ENCODE measurements at places on chromosomes 5 and 9. TPM values are rescaled to one million over a fixed set of nuclear protein-coding genes. Genes with fewer than 3 reads are reported as not detected.

- H3K36me3 ChIP-seq: no peaks in the 10 kb centered on the region
- DNase-seq: no peak
- H3K4me1 ChIP-seq: no peaks in the 10 kb centered on the region
- H3K27me3 ChIP-seq: peaks cover 81% of the 10 kb centered on the region
- no peak overlapping the region for H3K4me3 ChIP-seq
Observed at GRCh38 chr5:3602785-3603502, 7.3 kb downstream of the IRX1 start.

The PCSK1 gene
- not detected for total RNA-seq

DNA sequence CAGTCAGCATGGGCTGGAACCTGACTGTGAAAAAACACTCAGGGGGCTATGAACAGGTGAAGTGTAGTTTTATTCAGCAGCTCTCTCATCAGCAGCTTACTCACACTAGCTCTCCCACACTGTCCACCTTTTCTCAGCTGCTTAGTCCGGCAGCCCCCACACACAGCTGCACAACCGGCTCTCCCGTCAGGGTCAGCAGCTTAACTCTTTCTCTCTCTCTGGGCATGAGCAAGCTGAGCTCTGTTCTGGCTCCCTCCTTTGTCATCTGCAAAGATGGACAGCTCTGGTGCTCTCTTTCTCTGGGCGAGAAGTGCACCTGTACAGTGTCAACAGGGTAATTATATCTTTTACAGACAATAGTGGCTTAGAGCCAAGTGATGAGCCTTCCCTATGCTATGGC lies 8.2 kb downstream of the DMAC1 start:
- H3K27me3 ChIP-seq: no peaks in the 10 kb centered on the region
- no peak overlapping the region for H3K27ac ChIP-seq
- H3K4me3 ChIP-seq: no peak overlapping the region
- peaks cover 2% of the 10 kb centered on the region for H3K36me3 ChIP-seq

DNA sequence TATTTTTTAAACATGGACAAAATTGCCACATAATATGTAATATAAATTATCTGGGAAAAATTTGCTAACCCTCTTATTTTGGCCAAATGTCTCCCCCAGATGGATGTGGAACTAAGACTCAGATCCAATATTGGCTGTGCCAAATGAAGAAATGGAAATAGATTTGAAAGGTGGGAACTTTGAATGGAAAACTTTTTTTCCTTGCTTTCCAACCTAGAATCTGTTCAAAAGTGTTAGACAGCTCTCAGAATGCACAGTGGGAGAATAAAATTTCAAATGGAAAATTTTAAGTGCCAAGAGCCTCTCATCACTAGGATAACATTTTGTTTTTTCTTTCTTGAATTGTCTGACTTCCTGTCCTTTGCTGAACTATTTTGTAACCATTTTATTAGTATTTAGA lies 142.6 kb upstream of the GAS1 start:
- no peak overlapping the region for H3K27ac ChIP-seq
- no peak for DNase-seq
- H3K27me3 ChIP-seq: no peaks in the 10 kb centered on the region

DNA sequence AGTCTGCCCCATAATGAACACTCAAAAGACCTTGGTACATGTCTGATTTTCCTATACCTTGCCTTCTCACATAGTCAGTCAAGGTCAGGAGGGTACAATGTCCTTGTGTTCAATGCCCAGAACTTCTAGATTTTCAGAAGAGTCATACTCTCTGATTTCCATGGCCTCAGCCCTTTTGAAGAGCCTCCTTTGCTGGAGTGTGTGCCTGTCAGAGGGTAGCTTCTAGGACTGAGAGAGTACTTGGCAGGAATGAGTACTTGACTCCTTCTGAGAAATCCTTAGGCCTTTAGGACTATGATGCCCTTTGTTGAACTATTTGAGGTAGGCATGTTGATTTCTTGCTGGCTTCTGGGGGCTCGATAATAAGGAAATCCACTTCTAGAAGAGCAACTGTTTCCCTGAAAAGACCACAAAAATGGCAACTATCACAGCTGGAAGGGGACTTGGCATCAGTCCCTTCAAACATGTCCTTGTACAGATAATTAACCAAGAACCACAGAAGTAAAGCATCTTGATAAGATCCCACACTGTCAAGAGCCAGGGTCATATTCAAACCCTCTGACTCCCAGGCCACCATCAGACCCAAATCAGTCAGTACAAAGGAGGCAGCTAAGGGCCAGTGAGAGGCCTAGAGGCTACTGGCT lies 10.6 kb upstream of the MEGF9 start:
- H3K4me3 ChIP-seq: no peak overlapping the region
- no peak for DNase-seq
- H3K27ac ChIP-seq: no peak overlapping the region
- no peaks in the 10 kb centered on the region for H3K27me3 ChIP-seq
- no peaks in the 10 kb centered on the region for H3K36me3 ChIP-seq

The LIX1 gene
- total RNA-seq: not detected

The NIM1K gene
- total RNA-seq: 0.41 TPM

The WHRN gene
- total RNA-seq: 11.4 TPM

DNA sequence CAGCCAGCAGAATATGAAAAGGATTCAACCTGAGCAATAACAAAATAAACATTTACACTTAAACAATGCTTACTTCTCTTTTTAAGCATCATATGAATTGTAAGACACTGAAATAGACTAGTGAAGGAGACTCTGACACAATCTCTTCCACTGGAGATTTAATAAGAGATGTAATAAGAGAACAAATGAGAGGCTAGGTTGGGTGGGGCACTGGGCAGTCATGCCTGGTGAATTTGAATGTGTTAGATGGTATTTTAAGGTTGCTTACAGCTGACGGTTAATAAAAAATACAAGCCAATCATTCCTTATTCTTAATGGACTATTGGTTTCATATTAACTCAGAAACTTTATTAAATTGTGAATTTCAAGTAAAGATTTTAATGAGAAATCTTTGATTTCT lies 105.9 kb upstream of the TARS1 start:
- DNase-seq: no peak
- no peak overlapping the region for H3K4me3 ChIP-seq
- no peak overlapping the region for H3K27ac ChIP-seq
- no peaks in the 10 kb centered on the region for H3K27me3 ChIP-seq
- no peaks in the 10 kb centered on the region for H3K4me1 ChIP-seq
- H3K36me3 ChIP-seq: no peaks in the 10 kb centered on the region

- no peaks in the 10 kb centered on the region for H3K27me3 ChIP-seq
- no peaks in the 10 kb centered on the region for H3K36me3 ChIP-seq
Observed at GRCh38 chr5:125026867-125027731, 280.7 kb upstream of the ZNF608 start.

The GARNL3 gene
- total RNA-seq: 5.7 TPM
